ENCODE measurements at places on chromosomes 1 and 21. TPM values are rescaled to one million over a fixed set of nuclear protein-coding genes. Genes with fewer than 3 reads are reported as not detected.

The LRRC8D gene
- total RNA-seq: 1.3 TPM

The SERTAD4 gene
- 4.0 TPM for total RNA-seq

The FBXO28 gene
- total RNA-seq: 4.8 TPM

The PARS2 gene
- 0.43 TPM for total RNA-seq

The APOBEC4 gene
- not detected for total RNA-seq

- DNase-seq: no peak
These were observed 138.4 kb downstream of the PLXNA2 start for GRCh38 chr1:208105756-208106155.

- DNase-seq: no peak
These were observed 24.7 kb downstream of the CASZ1 start for GRCh38 chr1:10771789-10772188.

- DNase-seq: no peak
These were observed 172.7 kb downstream of the PATJ start for GRCh38 chr1:61914823-61915482.

DNA sequence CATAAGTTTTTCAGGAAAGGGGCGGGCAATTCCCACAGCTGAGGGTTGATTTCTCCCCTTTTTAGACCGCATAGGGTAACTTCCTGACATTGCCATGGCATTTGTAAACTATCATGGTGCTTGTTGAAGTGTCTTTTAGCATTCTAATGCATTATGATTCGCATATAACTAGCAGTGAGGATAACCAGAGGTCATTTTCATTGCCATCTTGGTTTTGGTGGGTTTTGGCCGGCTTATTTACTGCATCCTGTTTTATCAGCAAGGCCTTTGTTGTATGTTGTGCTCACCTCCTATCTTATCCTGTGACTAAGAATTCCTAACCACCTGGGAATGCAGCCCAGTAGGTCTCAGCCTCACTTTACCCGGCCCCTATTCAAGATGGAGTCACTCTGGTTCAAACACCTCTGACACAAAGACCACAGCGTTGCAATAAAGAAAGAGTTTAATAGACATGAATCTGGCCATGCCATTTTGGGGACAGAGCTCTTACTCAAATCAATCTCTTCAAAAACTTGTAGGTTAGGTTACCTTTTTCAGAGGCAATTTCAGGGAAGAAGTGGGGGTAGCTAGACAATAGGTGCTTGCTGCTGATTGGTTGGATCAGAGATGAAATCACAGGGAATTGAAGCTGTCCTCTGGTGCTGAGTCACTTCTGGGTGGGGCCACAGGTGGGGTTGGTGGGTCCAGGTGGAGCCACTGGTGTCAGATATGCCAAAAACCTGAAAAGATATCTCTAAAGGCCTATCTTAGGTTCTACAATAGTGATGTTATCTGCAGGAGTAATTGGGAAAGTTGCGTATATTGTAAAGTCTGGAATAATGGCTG, 23.3 kb downstream of the TBX19 start:
- DNase-seq: no peak

- DNase-seq: no peak
These were observed 13.0 kb upstream of the TTC22 start for GRCh38 chr1:54814126-54814498.

GRCh38 chr1:230087028-230087716, 20.1 kb downstream of the GALNT2 start:
- no peak for DNase-seq

DNA sequence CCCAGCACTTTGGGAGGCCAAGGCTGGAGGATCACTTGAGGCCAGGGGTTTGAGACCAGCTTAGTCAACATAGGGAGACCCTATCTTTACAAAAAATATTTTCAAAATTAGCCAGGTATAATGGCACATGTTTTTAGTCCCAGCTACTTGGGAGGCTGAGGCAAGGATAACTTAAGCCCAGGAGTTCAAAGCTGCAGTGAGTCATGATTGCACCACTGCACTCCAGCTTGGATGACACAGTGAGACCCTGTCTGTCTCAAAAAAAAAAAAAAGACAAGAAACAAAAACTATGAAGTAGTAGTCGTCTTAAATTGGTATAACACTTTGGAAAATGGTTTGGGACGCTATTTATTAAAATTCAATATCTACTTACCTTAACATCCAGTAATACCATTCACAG, 7.7 kb downstream of the AIM2 start:
- no peak for DNase-seq

Measured in ascending aorta (tissue), 2 donors.